Bone marrow (tissue), 2 donors: ENCODE measurements at places on chromosomes 3 and 15.
A peak's percentile ranks its signal among the peaks of the same experiment; 100 is the strongest.

GRCh38 chr3:177816667-177817208 lies 619.5 kb upstream of the TBL1XR1 start:
- DNase-seq: no peak

DNA sequence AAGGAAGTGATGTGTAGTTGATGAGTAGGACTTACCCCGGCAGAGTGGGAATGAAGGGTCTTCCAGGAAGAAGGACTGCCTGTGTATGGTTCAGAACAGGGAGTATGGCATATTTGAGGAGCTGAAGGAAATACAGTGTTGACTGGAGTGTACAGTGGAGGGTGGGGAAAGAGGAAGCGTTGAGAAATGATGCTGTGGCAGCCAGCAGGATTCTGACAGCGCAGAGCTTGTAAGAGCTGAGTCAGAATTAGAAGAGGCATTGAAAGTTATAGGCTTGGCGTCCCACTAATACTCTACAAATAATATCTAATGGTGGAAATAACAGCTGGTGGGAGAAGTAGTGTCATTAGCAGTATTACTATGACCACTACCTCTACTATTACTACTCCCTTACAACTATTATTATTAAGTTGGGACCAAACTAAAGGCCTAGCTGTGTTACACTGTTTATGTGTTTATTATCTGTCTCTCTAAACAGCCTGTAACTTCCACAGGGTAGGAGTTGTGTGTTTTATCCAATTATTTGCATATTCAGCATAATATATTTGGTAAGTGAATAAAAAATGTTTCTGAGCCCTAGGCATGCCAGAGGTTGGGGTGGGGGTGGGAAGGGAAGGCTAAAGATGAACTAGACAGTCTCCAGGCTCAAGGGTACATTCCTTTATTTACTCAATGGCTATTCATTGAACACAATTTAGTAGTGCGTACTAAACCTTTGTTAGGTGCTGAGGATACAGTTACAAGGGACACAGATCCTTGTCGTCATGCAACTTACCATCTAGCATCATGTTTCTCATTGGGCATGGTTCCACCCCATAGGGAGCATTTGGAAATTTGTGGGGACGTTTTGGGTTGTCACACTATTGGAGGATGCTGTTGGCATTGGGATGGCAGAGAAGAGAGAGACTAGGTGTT lies 428.8 kb upstream of the ONECUT1 start:
- DNase-seq: peak; percentile 78

GRCh38 chr15:75107908-75108838 lies 84.8 kb downstream of the PPCDC start:
- peak; percentile 83 for DNase-seq

DNA sequence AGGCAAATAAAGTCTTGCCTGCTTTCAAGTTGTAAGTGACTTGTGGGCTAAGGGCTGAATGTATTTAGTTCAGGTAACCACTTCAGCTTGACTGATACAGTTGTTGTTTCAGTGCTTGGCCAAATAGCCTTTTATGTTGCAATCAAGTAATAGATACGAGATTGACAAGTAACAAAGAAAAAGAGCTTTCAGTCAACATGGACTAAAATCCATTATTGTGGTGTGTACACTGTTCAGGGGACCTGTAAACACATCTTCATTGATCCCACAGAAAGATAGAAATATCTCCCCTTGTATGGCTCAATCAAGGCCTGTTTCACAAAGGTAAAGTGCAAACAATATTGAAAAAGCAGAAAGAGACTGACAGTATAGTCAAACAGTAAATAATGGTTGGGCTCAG lies 224.8 kb upstream of the TMCO5A start:
- DNase-seq: no peak

GRCh38 chr15:52798529-52799101 lies 8.5 kb upstream of the ONECUT1 start:
- DNase-seq: no peak

GRCh38 chr3:98038286-98038685 lies 3.2 kb upstream of the GABRR3 start:
- no peak for DNase-seq

DNA sequence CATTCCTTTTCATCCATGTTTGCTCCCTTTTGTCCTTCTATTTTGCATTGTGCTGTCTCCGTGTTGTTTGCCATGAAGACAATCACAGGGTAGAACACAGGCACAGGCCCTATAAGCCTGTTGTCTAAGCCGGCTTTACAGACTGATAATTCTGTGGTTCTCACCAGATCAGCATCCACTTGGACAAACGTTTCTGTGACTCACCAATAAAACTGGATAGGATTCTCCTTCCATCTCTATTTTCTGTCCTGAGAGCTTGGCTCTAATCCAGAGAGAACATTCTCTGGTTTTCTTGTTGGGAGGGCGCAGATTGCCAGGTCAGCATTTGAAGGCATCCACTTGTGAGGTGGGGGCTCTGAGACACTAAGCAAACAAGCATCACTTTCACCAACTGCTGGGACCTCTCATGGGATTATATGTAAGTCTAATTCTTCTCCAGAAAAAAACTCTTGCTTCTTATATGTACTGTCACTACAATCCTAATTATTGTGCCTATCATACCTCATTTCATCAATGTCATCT lies 101.6 kb downstream of the ERC2 start:
- no peak for DNase-seq

- no peak for DNase-seq
Observed at GRCh38 chr15:81062937-81063336, 62.2 kb downstream of the TLNRD1 start.

- no peak for DNase-seq
Observed at GRCh38 chr3:148710665-148711064, 13.0 kb downstream of the AGTR1 start.

DNA sequence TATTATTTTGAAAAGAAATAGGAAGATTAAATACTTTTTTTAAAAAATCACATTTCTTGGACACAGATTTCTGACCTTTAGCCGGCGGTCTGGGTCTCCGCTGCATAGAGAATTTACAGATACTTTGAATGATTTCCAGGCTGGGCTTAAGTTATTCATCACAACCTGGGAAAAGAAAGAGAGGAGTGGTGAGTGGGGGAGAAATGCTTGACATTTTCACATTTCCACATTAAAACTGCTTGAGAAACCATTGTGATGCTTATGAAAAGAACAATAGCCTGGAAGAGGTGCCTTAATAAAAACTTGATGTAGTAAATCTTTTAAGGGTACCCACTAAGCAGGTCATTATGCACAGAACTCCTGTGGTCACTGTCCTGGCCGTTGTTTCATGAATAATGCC lies 166.8 kb upstream of the MRPL3 start:
- no peak for DNase-seq

DNA sequence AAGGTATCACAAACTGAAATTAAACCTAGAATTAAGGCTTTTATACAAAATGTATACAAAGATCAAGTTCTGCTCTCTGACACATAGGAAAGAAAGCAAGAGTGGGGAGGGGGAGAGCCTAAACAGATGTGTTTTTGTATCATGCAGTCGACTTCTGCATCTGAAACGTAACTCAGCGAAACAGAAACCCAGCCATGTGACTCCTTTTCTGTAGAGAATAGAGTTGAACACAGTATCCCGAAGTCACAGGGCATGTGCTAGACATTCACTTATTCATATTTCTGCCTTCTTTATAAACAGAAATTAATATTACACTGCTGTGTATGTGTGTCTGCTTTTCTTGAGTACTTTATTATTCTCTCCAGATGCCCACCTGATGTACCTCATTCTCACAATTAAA lies 121.0 kb downstream of the PDZRN3 start:
- no peak for DNase-seq

- no peak for DNase-seq
Observed at GRCh38 chr15:66908744-66909095, 156.7 kb upstream of the SMAD3 start.

GRCh38 chr3:18580268-18580667 lies 155.1 kb upstream of the SATB1 start:
- no peak for DNase-seq

DNA sequence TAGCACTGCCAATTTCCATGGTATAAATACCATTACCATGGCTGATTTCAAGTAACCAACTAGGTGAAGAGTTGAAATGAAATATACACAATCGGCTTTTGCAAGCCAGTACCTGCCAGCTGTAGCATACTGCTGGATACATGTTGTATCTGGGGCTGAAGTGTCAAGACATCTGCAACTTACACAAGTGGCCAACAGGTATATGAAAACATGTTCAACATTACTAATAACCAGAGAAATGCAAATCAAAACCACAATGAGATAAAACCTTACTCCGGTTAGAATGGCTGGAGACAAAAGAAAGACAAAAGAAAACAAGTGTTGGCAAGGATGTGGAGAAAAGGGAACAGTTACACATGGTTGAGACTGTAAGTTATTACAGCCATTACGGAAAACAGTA lies 11.6 kb downstream of the ATOSA start:
- DNase-seq: no peak

DNA sequence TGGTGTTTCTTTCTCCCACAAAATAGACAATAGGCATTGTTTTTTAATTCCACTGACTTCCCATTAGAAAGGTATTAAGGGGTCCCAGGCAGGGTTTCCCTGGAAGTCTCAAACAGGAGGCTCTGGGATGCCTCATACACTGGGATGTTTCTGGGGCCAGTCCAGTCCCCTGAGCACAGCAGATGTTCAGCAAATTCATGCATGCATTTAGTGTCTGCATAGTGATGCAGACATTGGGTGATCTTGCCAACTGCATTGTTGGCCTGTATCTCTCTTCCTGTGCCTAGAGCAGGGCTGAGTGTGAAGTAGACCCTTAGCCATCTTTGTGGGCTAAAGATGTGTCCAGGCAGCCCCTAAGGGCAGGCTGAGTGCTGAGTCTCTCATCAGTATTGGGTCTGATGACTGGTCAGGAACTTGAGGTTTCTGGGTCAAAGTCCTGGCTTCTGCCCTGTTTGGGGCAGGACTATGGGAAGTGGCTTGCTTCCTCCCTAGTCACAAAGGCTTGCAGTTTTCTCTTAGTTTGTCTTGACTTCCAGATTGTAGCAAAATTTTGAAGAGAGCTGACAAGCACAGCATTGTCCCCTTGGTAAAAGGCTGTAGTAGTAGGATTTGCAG lies 56.5 kb downstream of the BSN start:
- no peak for DNase-seq

- no peak for DNase-seq
Observed at GRCh38 chr3:186705882-186706780, 11.0 kb upstream of the KNG1 start.

- DNase-seq: peak; percentile 62
Observed at GRCh38 chr3:195110647-195111318, 160.2 kb downstream of the XXYLT1 start.

DNA sequence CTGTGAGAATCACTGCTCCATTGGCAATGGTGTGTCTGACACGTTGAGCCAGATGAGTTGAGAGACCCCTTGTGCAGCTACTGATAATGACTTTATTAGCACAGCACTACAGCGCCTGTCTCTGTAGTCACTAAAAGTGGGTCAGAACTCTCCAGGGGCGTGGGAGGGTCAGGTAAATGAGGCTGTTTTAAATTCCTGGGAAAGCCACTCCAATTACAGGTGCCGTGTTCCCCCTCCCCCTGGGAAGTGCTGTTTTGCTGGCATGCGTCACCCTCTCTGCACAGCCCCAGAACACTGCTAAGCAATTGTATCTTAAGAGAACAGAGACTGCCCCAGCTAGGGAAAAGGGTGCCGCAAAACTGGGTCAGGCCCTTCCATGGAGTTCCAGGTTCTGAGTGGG lies 21.5 kb upstream of the CPNE9 start:
- DNase-seq: no peak

- no peak for DNase-seq
Observed at GRCh38 chr3:24410860-24411259, 83.8 kb downstream of the THRB start.

GRCh38 chr15:40684381-40684780 lies 10.6 kb upstream of the RAD51 start:
- no peak for DNase-seq

GRCh38 chr15:99632521-99632920 lies 66.7 kb downstream of the MEF2A start:
- DNase-seq: no peak

DNA sequence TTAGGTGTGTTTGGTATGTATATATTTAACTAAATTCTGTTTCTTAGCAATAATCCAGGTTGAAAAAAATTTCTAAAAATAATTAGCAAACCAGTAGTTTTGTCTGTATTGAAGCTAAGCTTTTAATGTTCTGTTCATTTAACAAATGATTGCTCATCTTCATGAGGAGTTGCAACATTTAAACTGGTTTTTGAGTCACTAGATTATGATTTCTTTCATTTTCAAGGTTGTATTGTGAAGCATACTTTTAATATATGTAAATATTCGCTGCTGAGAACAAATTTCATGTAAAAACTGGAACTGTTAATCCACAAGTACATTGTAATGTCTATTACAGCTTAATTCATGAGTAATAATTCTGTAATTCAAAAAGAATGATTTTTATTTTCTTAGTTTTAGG lies 192.7 kb downstream of the MBNL1 start:
- DNase-seq: no peak

DNA sequence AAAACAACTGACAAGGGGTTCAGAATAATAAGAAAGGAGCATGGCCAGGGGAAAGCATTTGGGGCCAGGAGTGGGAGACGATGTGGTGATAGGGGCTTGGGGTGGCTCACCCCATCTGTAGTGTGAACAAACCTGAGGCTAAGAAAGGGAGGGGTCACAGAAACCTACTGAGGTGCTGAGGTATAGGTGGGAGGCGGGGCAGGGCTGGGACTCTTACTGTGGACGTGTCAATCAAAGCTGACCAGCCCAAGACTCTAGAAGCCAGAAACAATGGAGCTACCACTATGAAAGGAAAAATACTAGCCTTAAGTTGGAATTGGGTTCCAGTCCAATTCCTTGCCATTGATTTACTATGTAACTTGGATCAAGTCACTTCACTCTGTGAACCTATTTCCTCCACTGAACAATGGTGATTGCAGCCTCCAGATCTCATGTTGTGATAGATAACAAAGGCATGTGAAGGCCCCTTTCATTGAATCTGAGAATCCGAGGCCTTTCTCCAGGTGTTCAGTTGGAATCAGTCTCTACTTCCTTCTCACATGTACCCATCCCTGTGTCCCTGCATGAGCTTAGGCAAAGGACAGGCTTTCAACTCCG lies 260.9 kb upstream of the HES1 start:
- no peak for DNase-seq

DNA sequence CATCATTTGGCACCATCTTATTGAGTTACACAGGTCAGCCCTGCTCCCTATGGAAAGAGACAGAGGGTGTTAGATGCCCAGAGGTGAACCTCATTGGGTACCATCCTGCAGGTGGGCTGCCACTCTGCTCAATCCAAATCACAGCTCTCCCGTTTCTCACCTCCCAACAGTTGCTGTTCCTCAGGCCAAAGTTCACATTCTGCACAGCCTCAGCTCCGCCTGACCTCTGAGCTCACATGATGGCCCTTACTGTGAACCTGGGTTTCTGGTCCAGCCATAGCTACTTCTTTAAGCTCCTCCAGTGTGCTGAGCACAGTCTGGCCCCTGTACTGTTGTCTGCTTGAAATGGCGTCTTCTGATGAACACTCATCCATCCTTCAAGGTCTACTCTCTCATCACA lies 47.8 kb downstream of the BTD start:
- DNase-seq: no peak

GRCh38 chr3:81962396-81962795 lies 201.0 kb upstream of the GBE1 start:
- DNase-seq: no peak

GRCh38 chr3:128663151-128663550 lies 12.5 kb upstream of the RPN1 start:
- no peak for DNase-seq
